ENCODE measurements at places on chromosomes 1 and 21. TPM values are rescaled to one million over a fixed set of nuclear protein-coding genes. Genes with fewer than 3 reads are reported as not detected.

DNA sequence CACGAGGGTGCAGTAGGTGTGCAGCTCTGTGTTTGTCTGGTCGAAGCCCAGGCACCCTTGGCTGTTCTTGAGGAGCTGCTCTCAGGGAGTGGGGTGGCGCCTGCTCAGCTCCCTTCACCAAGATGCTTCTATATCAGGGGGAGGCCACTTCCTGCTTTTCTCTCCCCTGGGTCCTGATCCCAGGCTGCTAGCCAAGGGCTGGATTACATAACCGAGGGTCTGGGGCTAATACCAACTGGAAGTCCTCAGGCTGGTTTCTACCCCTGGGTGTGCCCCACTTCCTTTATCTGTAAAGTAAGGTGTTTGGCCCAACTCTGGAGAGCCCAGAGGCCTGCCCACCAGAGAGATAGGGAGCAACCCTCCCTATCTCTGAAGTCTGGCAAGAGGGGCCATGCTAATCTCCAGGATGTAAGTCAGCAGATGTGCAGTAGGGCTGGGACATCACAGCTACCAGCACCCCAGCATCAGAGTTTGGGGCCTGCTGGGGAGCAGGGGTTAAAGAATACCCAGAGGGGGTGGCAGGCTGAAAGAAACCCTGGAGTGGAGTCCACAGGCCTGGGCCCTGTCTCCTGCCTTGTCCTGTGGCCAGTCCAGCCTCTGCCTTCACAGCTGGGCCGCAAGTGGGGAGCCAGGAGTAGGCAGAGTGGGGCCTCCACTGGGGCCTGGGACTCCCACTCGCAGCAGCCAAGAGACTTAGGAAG, 2.1 kb downstream of the SELENBP1 start:
- DNase-seq, result no peak

- no peak for DNase-seq
These were observed 207.4 kb downstream of the FGGY start for GRCh38 chr1:59504276-59504675.

- no peak for DNase-seq
These were observed 3.6 kb upstream of the SPATC1L start for GRCh38 chr21:46187814-46188213.

DNA sequence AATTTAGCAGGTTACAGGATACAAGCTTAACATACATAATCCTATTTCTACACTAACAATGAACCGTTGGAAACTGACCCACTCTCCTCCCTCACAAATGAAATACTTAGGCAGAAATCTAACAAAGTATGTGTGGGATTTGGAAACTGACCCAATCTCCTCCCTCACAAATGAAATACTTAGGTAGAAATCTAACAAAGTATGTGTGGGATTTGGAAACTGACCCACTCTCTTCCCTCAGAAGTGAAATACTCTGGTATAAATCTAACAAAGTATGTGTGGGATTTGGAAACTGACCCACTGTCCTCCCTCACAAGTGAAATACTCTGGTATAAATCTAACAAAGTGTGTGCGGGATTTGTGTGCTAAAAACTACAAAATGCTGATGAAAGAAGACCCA, 60.3 kb downstream of the TRAF5 start:
- DNase-seq, result no peak

- DNase-seq, result no peak
These were observed 357.8 kb downstream of the SIPA1L2 start for GRCh38 chr1:232271991-232272589.

DNA sequence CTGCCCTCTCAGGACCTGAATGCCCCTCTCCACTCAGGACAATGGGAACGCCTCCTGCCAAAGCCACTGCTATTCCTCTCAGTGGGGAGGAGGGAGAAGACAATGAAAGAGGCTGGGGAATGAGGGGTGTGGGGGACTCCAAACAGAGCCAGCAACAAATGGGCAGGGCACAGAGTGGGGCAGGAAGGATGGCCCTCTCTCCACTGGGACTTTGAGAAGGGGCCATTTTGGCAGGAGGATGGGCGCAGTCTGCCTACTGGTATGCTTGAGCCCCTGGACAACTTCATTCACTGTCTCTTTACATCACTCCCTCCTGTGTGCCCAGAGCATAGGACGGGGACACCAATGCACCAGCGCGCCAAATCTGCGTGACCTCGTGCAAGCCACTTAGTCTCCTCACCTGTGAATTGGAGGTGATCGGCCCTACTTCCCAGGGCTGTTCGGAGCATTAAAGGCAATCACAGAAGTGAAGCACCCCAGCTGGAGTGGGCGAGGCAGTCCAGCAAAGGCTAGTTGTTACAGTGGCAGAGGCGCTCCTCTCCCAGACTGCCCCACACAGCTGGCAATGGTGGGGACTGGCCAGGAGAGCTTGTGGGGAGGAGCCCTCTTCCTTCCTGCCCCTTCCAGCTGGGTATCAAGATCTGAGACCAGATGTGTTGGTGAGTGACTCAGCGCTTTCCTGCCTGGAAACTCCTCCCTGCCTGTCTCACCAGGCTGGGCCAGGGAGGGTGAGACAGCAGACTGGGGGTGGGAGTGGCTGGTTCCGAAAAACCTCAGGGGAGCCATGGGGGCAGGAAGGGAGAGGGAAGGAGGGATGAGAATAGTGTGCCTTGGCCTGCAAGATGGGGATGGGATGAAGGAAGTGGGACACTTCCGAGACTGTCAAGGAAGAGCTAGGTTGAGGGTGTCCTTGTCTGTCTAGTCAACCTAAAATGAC, 22.4 kb upstream of the SYNC start:
- DNase-seq, result peak; percentile 89

DNA sequence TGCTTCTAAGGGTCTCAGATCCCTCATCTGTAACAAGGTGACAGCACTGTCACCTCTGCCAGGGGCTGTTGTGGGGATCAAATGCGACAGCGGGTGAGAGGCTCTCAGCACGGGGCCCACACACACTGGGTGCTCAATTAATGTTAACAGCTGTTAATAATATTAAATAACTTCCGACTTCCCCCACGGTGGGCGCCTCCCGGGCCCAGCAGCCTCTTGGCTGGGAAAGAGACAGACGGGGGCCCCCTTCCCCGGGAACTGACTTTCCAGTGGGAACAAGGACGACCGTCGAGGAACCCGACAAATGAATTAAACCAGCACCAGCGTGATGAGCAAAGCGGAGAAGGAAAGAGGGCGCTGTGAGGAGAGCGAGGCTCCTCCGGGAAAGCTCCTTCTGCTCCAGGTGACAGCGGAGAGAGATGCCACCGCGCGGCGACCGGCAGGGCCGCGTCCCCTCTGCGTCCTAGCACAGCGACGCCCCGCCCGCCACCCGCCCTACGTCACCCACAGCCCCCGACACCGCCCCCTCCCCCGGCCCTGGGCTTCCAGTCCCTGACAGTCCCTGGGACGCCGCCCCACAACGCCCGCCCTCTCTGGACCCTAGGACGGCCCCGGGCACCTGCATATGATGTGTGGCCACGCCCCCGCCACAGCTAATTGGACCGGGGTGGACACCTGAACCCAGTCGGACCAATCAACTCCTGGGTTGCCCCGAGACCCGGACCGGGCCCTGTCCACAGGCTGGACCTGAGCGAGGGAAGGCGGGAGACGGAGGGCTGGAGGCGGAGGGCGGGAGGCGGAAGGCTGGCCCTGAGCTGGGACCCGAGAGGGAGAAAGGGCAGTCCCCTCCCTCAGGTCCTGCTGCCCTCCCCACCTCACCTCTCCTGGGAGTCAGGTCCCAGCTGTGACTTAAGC, 38.2 kb downstream of the MATN1 start:
- DNase-seq, result no peak

DNA sequence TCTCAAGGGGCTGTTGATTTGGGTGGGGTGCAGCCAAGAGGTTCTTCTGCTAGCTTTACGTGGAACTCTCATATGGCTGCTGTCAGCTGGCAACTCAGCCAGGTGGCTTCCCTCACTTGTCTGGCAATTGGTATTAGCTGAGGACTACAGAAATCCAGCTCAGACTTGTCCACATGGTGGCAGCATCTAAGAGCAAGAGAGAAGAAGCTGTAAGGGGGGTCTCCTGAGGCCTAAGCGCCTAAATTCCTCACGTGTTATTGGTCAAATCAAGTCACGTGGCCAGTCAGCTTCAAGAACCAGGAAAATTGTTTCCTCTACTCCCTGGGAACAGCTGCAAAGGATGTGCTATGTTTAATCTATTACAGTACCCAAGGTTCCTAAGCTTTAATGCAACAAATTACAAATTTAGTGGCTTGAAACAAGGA, 4.2 kb upstream of the DYRK3 start:
- peak; percentile 59 for DNase-seq

DNA sequence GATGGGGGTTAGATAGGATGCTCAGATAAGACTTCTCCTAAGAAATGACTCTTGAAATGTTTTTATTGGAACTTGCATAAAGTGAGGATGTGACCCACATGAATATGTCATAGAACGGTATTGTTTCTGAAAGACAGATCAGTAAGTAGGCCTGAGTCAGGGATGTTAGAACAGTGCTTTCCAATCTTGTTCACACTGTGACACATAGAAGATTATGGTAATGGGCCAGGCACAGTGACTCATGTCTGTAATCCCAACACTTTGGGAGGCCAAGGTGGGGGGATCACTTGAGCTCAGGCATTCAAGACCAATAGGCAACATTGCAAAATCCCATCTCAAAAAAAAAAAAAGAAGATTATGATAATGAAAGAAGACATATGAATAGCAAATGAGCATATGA, 32.9 kb downstream of the FMO4 start:
- no peak for DNase-seq

DNA sequence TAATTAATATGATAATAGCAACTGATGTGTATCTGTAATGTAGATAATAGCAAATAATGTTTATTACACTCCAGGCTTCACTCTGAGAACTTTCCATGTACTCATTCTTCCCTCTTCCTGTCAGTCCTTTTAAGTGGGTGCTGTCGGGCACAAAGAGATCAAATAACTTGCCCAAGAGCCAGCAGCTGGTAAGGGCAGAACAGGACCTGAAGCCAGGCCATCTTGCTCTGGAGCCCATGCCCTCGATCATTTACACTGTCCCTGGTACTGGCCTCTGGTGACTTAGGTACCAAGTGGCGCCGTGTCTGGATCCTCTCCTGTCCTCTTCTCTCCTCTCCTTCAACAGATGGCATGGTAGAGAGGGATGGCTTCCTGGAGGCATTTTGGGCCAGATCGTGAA, 97.2 kb downstream of the VPS13D start:
- no peak for DNase-seq

- no peak for DNase-seq
These were observed 41.3 kb downstream of the LRRC71 start for GRCh38 chr1:156961709-156962108.

- no peak for DNase-seq
These were observed 312 bp downstream of the KIAA2013 start for GRCh38 chr1:11925938-11926292.

DNA sequence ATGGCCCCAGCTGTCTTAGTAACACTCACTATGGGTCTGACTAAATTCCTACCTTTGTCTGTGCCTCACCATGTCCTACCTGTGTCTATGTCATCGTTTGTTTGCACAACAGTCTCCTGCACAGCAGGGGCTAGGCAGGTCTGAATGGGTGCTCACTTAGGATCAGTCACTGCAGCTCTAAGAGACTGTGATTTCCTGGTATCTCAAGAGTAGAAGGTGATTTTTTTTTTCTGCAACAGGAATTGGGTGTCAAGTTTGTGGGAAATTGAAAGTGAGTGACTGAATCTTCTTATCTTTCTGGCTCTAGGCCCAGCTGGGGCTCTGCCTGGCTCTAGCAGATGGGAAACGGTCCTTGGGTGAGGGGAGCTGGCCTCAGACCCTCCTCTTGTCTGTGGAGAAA, 46.4 kb upstream of the TRABD2B start:
- no peak for DNase-seq

GRCh38 chr1:44826375-44827196, 16.5 kb downstream of the PTCH2 start:
- no peak for DNase-seq

DNA sequence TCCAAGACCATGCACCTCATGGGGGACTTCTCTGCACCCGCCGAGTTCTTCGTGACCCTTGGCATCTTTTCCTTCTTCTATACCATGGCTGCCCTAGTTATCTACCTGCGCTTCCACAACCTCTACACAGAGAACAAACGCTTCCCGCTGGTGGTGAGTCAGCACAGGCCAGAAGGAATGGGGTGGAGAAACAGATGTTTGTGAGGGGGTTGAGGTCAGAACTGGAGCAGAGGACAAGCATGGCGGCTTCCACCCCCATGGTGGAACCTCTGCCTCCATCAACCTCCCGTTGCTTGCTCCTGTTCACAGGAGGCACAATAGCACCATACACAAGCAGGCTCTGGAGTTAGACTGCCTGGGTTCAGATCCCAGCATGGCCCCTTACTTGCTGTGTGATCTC, 6.9 kb upstream of the ATXN7L2 start:
- no peak for DNase-seq

GRCh38 chr1:200558866-200559459, 61.6 kb downstream of the KIF14 start:
- peak; percentile 54 for DNase-seq

- no peak for DNase-seq
These were observed 176.8 kb downstream of the FAF1 start for GRCh38 chr1:50783286-50783685.

- DNase-seq, result no peak
These were observed 12.8 kb downstream of the PDE9A start for GRCh38 chr21:42666023-42666747.

- no peak for DNase-seq
These were observed 78.8 kb upstream of the IPO9 start for GRCh38 chr1:201750120-201750519.

DNA sequence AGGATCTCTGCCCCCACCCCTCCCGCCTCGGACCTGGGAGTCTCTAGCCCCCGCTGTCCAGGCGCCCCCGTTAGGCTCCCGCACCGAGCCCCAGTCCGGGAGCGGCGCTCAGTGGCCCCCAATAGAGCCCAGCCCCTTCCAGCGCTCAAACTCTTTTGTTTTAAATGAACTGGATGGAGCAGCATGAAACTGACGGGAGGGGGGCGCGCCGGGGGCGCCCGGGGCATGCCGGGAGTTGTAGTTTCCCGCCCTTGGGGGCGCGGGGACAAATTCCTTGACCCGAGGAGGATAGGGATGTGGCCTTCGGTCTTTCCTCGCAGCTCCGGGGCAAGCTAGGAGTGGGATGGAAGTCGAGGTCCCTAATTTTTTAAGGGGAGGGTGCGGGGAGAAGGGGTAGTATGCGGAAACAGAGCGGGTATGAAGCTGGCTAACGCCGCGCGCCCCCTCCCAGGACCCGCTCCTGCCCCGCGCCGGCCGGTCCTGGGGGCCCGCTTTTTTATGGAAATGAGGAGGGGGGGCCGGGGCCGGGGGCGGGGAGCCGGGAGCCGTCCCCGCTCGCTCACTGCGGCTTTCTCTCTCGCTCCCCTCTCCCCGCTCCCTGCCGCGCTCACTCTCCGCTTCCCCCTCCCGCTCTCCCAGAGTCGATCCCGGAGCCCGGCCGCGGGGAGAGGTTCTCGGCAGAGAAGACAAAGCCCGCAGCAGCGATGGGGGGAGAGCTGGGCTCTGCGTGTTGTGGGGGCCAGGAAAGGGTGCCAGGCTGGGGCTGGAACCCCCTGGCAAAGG, at the start of gene MEX3A:
Gene MEX3A (minus strand): TSS at position 157 of the 783 bp plus-strand sequence. CDS start 467 bp downstream, outside the sequence.
- peak; percentile 40 for DNase-seq

ADAMTS4 gene
- total RNA-seq, result 0.14 TPM

WNT4 gene
- total RNA-seq, result not detected

C1QTNF12 gene
- 1.3 TPM for total RNA-seq

OR4F16 gene
- total RNA-seq, result not detected

PSRC1 gene
- 28.0 TPM for total RNA-seq

TMPRSS2 gene
- not detected for total RNA-seq

ATP1A4 gene
- not detected for total RNA-seq

CENPS gene
- 26.8 TPM for total RNA-seq
